ENCODE measurements at places on chromosomes 3 and 15.

GRCh38 chr3:70776081-70776480, 463.6 kb upstream of the MDFIC2 start:
- no peak for DNase-seq

DNA sequence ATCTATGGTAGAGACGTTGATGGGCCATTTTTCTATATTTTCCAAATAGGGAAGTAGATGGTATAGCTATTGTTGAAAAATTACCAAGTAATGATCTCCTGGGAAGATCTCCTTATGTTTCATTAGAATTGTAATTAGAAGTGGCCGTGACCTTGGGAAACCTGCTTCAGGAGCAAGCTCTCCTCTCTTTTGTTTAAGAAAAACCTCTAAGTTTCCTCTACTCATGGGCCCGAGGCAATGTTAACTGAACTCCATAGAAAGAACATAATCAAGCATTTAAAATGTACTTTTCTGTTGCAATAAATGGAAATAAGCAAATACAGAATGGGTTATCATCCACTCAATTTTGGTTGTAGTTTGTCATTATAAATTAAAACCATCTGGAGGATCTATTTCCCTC, 511.2 kb upstream of the MDFIC2 start:
- no peak for DNase-seq

- DNase-seq: no peak
These were observed 76.2 kb upstream of the NSMCE3 start for GRCh38 chr15:29345549-29346525.

DNA sequence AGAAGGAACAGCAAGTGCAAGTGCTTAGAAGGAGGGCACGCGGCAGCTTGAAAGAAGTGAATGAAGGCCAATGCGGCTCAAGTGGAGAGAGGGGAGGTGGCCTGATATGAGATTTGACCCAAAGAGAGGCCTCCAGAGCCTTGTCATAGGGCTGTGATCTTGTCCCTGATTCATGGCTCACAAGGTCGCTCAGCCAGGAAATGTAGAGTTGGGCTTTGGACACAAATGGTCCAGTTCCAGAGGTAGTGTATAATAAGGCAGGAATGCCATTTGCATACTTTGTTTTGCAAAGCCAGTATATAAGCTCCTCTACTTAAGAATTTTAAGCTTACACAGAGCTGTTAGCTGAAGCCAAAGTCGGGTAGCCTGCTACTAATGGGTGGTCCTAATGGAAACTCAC, 33.7 kb downstream of the HGD start:
- DNase-seq: no peak

GRCh38 chr3:78985981-78986380, 781.8 kb downstream of the ROBO1 start:
- DNase-seq: no peak

DNA sequence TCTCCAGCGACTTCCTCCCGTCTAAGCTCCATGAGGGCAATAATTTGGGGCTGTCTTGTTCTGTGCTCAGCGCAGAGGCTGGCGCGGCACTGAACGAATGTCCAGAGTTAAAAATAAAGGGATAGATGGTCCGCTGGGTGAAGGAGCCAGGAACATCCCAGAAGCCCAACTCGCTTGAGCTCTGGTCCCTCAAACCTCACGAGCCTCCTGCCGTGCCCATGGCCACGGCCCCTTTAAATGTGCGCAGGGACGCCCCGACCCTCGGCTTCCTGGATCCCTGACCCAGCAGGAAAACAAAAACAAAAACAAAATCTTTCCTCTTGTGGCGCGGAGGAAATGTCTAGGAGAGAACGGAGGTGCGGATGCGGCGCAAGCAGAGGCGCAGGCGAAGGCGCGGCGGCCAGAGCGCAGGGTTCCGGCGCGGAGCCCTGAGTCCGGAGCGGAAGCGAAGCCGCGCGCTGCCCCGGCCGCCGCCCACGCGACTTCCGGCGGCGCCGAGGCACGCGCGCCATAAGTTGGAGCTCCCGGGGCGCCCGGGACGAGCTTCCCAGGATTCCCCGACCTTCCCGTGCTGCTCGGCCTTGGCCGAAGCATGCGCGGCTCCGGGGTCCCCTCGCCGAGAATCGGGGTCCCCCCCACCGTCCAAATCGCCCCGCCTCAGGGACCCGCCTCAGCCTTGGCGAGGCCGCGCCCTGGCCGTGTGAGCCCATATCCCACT, 52.9 kb upstream of the WNT7A start:
- DNase-seq: no peak

DNA sequence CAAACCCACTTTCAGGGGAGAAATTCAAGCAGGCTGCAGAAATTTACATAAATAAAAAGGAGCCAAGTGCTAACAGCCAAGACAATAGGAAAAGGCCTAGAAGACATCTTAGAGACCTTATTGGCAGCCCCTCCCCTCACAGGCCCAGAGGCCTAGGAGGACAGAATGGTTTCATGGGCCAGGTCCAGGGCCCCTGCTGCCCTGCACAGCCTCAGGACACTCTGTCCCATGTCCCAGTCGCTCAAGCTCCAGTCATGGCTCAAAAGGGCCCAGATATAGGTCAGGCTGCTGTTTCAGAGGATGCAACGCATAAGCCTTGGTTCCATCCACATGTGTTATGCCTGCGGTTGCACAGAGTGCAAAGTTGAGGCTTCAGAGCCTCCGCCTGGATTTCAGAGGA, 55.8 kb downstream of the SLC41A3 start:
- DNase-seq: no peak

DNA sequence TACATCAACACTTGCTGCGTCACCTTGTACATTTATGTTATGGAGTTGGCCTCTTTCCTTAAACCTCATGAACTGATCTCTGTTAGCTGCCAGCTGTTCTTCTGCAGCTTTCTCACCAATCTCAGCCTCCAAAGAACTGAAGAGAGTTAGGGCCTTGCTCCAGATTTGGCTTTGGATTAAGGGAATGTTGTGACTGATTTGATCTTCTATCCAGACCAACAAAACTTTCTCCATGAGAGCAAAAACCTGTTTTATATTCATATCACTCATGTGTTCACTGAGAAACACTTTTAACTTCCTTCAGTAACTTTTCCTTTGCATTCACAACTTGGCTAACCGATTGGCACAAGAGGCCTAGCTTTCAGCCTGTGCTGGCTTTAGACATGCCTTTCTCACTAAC, 1156.0 kb upstream of the CADM2 start:
- DNase-seq: no peak

DNA sequence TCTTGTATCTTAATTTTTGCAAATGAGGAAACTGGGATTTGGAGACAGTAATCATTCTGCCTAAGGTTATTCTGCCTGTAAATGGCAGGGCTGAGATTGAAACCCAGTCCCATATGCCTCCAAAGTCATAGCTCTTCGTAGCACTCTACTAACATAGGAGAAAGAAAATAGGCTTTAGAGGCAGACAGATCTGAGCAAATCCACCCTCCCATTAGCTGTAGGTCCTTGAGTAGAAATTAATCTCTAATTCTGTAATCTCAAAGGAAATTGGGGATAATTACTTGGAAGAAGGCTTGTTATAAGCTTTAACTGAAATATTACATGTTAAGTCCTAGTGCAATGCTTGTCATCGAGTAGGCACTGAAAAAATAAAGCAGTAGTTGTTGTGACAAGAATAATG, 252.1 kb upstream of the PEX5L start:
- no peak for DNase-seq

- no peak for DNase-seq
These were observed 21.4 kb upstream of the IGDCC3 start for GRCh38 chr15:65399001-65399706.

- no peak for DNase-seq
These were observed 44.4 kb downstream of the PTH1R start for GRCh38 chr3:46921871-46922271.

DNA sequence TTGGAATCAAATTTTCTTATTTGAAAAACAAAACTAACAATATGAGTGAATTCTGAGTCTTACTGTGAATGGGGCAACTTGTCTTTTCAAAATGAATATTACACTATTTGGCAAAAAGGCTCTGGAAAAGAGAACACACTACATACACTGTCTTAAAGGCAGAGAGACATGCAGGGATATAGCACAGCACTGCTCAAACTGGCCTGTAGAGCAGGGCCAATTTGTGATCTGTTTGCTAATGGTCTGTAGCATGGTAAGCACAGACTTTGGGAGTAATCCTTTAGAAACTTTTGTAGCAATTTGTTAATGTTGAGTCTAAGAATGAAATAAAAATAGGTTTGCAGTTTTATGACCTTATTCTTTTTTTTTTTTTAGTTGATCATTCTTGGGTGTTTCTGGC, 679.8 kb upstream of the SGO1 start:
- no peak for DNase-seq

DNA sequence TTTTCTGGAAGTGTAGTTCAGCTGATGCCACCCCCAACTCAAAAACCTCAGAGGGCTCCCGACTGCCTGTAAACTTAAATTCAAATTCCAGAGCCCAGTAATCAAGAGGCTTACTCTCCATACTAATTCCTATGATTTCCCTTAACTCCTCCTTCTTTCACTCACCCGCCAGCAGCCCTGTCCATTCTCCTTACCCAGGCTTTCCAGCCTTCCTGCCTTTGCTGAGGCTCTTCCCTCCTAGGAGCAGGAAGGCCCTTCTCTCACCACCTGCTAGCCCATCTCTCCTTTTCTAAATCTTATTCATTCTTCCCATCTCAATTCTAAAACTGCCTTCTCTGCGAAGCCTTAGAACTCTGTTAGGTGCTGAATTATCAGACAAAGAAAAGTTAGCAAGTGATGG, 30.4 kb downstream of the RORA start:
- no peak for DNase-seq

DNA sequence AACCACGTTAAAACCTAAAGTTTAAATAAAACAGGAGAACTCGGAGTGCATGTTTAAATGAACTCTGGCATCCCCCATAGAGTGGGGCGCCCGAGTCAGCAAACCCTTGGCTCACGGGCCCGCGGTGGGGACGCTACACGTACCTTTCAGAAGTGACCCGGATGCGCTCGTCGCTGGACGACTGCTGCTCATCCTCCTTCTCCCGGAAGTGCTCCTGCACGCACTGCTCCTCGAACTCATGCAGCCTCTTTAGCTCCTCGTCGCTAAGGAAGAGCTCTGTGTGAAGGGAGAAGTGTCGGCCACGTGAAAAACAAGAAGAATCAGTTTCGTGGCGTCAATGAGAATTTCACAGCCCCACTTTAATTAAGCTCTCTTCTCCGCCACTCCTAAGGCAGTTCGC, 34.6 kb upstream of the MTMR10 start:
- DNase-seq: no peak

- DNase-seq: no peak
These were observed 11.5 kb upstream of the TRPM7 start for GRCh38 chr15:50698101-50698500.

- DNase-seq: no peak
These were observed 123.1 kb downstream of the OPA1 start for GRCh38 chr3:193716150-193716549.

GRCh38 chr3:11847607-11848006, 922 bp upstream of the TAMM41 start:
- DNase-seq: no peak

GRCh38 chr3:59386165-59386564, 336.3 kb upstream of the CFAP20DC start:
- DNase-seq: no peak

DNA sequence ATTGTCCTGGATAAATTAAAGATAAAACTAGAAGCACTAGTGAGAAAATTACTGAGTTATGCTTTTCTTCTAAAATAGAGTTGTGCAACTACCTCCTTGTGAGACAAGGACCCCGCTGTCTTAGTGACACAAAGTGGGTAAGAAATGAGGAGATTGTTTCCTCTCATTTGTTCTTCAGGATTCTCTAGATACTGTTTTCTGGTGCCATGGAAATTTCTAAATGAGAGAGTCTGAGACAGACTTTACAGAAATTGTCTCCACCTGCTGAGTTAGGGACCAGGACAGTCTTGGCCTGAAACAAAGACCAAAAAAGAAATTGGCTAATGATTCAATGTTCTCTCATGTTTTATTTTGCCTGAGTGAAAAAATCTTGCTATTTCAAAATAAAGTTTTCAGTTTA, 427.5 kb downstream of the TUSC7 start:
- DNase-seq: no peak

DNA sequence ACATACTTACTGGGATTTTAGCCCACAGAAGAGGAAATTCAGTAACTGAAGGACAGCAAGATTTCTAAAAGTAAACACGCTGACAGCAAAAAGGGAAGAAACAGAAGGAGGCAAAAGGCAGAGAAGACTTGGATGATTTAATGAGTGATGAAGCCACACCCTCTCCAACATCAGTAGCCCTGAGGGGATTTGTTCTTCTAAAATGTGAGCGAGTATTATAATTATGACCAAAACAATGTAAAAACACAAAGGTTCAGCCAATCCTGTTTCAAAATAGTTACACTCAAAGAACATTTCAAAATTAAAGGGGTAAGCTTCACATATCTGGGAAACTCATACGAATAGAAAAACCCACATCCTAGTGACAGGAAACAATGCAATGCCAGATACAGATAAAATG, 25.0 kb downstream of the MCCC1 start:
- DNase-seq: no peak

- no peak for DNase-seq
These were observed 58.4 kb downstream of the PPARG start for GRCh38 chr3:12347301-12347700.

- no peak for DNase-seq
These were observed 1105.4 kb downstream of the TUSC7 start for GRCh38 chr3:117814975-117815374.

DNA sequence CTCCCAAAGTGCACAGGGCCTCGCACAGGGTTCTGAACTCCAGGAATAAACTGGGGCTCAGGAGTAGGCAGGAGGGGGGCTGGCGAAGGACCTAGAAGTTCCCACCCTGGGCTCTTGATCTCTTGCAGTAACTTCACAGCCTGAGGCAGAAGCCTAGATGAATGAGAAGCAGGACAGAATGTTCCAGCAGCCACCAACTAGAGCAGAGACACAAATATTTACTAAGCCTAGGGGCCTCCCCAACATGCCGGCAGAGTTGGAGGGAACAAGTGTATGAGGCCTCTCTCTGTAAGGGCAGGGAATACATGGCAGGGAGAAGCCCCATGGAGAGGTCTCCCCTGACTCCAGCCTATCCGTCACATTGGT, 25.3 kb upstream of the C15orf39 start:
- no peak for DNase-seq

- no peak for DNase-seq
These were observed 982 bp upstream of the SCG3 start for GRCh38 chr15:51680321-51680720.

Data from NCI-H1417 treated with DMSO at 0.1 percent for 48 hours (cell line).